ENCODE measurements at places on chromosomes 1 and 21.

DNA sequence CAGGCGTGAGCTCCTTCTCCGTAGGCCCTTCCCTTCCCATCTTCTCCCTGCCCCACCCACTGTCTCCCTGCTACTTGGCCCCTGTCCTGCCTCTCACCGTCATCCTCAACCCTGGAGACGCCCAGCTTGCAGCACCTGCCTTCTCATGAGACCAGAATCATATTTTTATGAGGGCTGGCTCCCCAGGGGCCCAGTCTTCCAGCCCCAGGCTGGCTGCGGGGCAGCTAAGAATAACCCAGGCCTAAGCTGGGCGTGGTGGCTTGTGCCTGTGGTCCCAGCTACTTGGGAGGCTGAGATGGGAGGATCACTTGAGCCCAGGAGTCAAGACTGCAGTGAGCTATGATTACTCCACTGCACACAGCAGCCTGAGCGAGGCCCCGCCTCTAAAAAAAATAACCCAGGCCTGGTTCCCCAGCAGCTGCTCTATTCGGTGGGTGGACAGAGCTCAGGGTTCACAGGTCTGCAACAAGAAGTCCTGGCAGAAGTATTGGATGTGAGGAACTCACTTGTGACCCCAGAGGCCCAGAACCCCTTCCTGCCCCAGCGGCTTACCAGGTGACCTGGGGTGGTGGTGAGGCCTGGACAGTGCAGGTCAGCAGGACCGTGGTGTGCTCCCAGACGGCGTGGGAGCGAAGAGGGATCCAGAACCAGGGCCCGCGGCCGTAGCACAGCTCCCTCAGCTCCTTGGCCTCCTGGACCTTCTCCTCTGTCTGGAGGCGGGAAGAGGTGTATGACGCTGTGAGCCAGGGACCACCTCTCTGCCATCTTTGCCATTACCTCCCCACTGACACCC is 6.4 kb downstream of the MYOM3 start:
- no peak for DNase-seq

DNA sequence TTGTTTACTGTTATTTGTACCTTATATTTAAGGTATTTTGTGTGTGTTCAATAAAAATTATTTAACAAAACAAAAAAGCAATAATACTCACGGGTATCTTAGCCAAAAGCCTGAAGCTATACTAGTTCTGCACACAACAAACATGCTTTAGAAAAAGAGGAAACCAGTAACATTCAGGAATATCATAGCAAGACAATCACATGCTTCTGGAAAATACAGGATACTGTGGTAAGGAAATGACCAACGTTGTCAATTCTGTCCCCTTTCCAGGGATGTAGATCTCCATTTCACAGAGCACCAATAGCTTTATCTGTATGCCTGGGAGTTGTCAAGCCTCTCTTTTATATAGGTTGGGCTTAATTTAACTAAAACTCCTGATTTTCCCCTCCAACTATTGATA is 288.4 kb downstream of the SMYD3 start:
- no peak for DNase-seq

DNA sequence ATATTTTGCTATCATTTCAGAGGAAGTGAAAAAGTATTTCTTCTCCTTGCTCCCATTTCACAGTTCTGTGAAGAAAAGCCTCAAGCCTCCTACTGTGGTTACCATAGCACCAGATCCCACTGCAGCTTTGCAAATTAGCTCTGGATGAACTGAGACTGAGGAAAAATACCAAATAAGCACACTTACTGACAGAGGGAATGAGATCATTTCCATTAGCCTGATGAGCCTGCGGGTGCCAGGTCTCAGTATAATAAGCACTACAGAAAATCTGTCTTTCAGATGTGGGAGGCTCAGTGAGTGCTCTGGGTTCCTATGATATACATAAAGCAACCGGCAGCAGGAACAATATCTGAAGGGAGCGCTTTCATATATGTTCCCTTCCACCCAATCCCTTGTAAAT is 21.4 kb downstream of the XKR8 start:
- DNase-seq: no peak

DNA sequence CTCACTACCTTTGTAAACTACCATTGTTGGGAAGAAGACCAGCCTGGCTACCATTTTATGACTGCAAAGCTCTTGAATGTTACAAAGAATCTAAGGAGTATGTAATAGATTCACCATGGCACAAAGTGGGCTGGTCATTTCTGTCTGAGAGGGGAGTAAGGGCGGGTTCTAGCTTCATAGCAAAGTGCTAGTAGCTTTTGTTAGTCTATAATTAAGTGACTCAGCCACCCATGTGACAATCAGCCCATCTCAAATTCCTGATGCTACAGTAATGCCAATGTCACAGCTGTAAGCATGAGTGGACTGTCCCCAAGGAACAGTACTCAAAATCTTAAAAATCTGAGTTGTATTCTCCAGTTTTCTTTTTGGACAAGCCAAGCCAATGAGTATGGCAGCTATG is 15.4 kb upstream of the OTUD3 start:
- DNase-seq: no peak

- no peak for DNase-seq
These were observed 12.2 kb downstream of the OLFML2B start for GRCh38 chr1:162011337-162012012.

DNA sequence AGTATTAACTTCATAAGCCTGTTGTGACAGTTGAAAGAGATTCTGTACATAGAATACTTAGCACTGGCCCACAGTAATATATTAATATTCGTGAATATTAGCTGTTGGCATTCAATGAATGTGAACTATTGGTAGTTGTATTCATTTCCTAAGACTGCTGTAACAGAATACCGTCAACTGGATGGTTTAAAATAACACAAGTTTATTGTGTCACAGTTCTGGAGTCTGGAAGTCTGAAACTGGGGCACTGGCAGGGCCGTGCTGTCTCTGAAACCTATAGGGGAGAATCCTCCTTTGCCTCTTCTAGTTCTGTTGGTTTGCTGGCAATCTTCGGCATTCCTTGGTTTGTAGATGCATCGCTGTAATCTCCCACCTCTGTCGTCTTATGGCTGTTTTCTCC is 47.5 kb downstream of the OLFML3 start:
- no peak for DNase-seq

DNA sequence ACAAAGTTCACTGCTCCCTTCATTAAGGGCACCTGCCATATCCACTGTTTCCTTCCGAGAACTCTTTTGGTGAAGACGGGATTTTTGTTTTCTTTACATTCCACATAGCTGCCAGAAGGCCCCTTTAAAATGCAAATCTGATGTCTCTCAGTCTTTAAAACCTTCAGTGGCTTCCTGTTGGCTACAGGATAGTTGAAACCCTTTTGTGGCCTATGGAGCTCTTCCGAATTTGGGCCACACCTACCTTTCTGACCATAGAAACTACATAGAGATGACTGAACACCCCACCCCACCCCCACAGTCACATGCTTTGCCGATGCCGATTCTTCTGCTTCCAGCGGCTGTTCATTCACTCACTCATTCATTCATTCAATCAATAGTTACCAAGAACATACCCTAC is 502.6 kb downstream of the KIF26B start:
- DNase-seq: no peak

All from memory B cell (primary cell).